ENCODE measurements at places on chromosomes 12 and 14.

DNA sequence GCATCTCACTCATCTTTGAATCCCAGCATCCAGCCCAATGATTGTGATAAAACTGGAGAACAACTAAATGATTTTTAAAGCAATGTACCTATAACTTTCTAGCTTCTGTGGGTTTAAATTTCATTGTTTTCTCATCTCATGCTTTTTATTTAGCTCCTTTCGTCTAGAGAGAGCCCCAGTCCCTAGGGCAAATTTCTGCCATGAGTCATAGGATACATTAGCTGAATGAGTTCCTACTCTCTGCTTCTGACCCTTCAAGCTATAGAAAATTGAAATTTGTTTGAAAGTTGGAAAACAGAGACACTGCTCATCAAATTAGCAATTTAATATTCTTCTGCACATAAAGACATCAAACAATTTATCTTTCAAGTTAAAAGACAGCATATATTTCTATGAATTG lies 113.9 kb downstream of the KIF21A start:
- DNase-seq: no peak

- DNase-seq: no peak
Measured at GRCh38 chr14:88468406-88468805, 82.9 kb downstream of the SPATA7 start.

DNA sequence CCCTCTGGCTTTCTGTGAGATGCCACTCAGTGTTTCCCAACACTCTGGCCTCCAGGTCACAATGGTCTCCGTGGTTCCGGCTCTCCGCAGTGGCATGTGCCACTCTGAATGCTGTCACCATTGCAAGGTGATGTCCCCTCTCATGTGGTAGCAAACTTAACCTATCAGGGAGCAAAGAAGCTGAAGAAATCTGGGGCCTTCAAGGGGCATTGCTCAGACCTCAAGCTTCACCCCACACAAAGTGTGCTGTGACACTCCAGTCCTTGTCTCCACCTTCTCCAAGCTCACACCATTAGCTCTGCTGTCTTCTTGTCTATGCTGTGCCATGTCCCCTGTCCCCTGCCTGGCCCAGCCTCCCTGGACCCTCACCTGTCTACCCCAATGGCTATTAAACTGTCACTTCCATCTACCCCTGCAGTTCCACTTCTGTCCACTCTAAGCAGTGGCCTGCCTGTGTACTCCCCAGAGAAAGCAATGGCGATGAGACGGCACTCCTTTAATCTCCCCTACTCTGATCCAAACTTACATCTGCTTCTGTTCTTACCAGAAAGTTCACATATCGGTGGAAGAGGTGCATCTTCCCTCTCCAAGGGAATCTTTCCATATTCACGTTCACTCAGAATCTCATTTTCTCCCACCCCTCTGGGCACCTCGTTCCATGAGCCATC lies 93.7 kb downstream of the DHRS2 start:
- DNase-seq: no peak

DNA sequence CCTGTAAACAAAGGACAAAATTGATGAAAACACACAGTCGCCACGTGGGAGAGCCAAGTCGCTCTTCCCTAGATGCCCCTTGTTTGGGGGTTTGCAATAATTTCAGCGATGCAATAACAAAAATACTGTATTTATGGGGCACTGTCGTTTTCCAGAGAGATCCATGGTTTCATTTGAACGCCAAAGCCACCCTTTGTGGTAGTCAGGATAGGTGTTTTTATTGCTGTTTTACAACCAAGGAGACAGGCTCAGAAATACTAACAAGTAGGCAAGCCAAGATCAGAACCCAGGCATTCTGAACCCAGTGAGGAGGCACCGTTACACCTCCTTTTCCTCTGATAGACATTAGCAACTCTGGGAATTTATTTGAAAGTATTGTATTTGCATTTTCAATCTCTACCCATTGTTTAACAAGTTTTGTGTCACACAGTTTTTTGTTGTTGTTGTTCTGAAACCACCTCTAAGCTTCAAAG lies 831 bp upstream of the BTBD7 start:
- no peak for DNase-seq

- DNase-seq: no peak
Measured at GRCh38 chr12:111850526-111850925, 8.5 kb downstream of the MAPKAPK5 start.

- DNase-seq: no peak
Measured at GRCh38 chr14:21711360-21711961, 37.8 kb upstream of the OR4E1 start.

DNA sequence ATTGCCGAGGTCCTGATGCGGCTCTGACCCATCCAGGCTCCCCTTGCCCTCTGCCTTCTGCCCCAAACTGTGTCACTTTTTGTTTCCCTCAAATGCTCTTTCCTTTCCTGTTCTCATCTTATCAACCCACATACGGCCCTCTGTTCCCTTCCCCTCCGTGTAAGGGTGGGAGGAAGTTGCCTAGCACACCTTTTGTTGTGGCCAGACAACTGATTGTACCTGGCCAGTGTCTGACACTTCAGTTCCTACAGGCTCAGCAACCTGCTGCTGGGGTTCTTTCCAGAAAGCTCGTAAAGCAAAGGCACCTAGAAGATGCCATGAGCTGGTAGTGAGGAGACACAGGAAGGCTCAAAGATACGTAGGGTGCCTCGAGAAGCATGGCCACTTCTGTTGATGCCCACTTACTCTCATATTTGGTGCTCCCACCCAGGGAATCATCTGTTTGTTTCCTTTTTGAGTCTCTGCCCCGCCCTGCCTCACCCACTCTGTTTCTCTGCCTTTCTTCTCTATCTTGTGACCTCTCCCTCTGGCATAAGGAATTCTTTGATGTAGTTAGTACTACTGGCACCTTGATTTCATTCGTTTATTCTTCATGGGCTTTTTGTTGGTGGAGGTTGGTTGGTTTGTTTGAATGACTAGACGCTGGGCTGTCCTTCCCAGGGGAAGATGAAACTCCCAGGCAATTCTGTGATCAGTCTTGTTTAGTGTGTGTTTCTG lies 152.4 kb upstream of the FKBP4 start:
- no peak for DNase-seq

GRCh38 chr14:69611172-69612013 lies at the start of gene SUSD6:
TSS of gene SUSD6 (plus strand) at chr14:69611596. CDS start at chr14:69658593, 46,997 bp downstream.
- peak; percentile 88 for DNase-seq

DNA sequence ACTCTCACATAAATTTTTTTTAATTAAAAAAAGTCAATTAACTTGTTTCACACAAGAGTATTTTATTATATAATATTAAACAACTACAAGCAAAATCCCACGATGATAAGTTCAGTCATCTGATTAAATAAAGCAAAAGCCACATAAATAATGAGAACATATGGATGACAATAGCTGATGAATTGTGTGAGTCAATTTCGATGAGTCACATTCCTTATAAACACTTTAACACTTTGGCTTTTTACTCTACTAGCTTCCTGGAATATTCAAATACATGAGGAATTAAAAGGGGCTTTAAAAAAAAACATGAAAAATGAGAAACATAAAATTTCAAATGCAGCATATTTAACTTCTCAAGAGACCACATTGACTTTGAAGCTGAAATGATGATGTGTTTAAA lies 95.3 kb downstream of the BCAT1 start:
- DNase-seq: no peak

- no peak for DNase-seq
Measured at GRCh38 chr12:42652048-42652447, 62.5 kb upstream of the PRICKLE1 start.

GRCh38 chr12:111978545-111978944 lies 34.4 kb downstream of the TMEM116 start:
- no peak for DNase-seq

DNA sequence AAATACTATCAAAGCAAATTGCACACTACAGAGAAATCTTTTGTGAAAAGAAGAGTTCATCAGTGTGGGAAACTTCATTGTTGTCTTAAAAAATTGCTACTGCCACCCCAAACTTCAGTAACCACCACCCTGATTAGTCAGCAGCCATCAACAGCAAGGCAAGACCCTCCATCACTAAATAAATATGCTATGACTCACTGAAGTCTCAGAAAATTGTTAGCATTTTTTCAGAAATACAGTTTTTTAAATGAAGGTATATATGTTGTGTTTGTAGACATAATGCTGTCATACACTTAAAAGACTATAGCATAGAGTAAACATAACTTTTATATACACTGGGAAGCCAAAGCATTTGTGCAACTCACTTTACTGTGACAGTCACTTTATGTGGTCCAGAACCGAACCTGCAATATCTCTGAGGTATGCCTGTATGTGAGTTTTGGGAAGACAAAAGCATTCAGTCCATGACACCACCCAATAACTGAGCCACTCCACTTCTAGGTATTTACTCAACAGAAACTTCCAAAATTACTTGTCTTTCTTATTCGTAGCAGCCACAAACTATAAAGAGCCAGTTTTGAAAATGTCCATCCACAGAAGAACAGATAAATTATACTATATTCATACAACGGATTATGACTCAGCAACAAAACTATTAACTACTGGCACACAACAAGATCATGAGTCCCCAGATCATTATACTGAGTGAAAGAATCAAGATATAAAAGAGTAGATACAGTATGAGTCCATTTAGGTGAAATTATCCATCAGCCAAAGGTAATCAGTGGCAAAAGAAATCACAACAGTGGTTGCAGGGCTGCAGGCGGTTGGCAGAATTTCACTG lies 649.6 kb downstream of the BCL11B start:
- DNase-seq: no peak

All from C1 segment of cervical spinal cord (tissue), 14 donors.